CD8-positive, alpha-beta T cell (primary cell): ENCODE measurements at places on chromosomes 11 and 22.
A peak's percentile ranks its signal among the peaks of the same experiment; 100 is the strongest.

GRCh38 chr11:57359896-57360690, 20.9 kb downstream of the PRG3 start:
- no peak for DNase-seq

GRCh38 chr11:100546714-100547113, 140.4 kb upstream of the ARHGAP42 start:
- DNase-seq, result no peak

DNA sequence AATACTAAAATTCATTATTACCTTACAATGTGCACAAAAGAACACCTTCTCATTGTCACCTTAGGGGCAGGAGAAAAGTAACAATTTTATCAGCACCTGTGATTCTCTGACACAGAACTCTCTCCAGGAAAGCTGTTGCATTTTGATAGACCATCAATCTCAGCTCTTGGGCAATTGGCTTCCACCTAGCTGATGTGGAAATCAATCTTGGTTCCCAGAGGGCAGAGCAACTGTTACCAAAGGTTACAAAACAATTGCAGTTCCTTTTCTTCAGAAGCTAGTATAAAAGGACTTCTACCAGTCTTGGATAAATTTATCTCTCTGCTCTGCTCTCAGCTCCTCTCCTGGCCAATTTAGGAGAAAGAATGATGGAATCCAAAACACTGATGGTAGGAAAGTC, 157.8 kb upstream of the DDI1 start:
- no peak for DNase-seq

DNA sequence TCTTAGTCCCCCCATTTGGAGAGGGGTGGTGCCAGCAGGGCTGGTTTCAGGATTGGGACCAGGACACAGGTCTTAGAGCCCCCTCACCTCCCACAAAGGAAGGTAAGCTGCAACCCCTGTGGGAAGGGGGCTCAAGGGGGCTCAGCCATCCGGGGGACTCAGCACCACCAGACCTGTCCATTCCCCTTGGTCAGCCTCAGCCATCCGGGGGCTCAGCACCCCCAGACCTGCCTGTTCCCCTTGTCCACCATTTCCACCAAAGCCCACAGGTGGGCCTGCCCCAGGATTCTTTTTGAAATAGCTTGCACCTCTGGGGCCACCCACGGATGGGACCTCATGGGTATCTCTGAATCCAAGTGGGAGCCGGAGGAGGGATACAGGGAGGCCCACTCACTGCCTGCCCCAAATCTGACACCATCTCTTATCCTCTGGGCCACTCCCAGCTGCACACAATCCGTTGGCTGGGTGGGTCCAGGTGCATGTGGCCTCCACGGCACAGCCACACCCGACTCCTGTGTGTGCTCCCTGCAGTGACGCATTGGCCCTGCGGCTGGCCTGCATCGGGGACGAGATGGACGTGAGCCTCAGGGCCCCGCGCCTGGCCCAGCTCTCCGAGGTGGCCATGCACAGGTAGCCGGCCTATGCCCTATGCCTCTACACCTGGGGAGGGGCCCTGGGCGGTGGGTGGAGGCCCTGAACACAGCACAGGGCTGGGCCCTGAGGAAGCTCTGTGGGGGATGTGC, 15.9 kb downstream of the MCAT start:
- no peak for DNase-seq

- DNase-seq, result peak; percentile 61
These were observed 10.6 kb downstream of the TMEM184B start for GRCh38 chr22:38262051-38262795.

DNA sequence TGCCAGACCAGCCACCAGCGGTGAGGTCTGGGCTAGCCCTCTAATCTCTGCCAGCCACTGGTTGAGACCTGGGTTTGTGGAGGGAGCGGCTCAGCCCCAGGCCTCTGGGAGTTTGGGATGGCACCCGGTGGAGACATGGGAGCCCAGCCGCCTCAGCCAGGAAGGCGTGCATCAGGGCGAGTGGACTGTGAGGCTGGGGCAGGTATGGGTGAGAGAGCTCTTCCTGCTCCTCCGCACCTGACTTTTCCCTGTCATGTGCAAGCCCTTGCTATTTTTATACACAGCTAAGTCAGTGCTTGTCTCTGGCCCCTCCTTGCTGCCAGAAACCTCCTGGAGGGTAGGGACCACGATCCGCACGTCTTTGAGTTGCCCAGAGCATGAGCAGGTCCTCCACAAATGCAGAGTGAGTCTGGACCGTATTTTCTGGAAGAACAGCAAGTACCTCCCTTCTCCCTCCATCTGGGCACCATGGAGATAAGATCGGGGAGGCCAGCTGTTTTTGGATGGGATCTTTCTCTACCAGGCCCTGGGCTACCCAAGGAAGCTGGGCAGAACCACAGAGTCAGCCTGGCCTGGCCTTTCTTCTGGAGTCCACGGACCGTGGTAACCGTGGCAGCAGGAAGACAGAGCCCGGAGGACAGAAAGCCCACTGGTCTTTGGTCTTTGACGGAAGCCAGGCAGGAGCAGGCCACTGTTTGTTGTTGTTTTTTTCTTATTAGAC, 53.3 kb downstream of the IGLL1 start:
- DNase-seq, result no peak
